ENCODE measurements at places on chromosomes 7 and 10.

DNA sequence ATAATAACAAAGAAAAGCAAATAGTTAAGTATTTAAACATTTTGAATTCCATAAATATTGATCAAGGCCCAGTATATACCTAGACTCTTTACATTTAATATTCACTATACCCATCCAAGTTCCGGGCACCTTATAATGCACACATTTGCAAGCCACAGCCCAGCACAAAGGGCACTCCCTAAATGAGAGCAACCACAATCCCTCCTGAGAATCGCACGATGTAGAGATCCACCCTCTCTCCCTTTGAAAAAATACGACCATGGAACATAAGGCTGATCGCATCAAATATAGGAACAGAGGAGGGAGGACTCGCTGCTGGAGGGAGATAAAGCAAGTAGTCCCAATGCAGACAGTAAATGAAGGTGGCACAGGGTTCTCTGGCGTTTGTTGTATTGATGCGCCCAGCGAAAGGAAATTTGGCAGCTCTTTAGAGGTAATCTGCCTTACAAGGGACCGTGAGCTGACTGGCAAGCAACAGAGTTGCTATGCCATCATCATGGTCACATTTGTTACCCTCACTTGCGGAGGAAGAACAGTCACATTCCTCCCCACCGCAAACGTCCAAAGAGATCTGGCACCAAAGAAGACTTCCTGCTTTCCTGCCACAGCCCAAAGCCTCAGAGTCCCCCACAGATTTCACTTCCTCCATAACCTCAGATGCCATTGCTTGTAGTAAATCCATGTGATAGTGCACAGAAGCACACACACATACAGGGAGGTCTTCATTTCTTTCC is 16.1 kb upstream of the TAS2R40 start:
- DNase-seq, result no peak

- no peak for DNase-seq
These were observed 2.8 kb upstream of the GPRIN2 start for GRCh38 chr10:46559231-46559671.

- no peak for DNase-seq
These were observed 11.9 kb downstream of the DUSP5 start for GRCh38 chr10:110509560-110509959.

DNA sequence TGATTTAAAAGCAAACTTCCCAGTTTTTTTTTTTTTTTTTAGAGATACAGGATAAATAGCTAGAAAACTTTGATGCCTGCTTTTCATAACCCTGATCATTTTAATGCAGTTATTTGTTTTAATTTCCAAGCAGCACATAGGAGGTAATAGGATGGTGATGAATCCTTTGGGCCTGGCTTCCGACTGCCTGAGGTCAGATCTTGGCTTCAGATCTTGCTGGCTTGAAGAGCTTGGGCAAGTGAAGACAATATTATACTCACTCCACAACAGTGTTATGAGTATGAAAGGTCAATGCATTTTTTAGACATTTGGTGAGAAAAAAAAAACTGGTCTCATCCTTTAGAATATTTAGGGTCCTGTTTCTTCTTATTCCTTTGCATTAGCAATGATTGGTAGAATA is 124.8 kb upstream of the PRKCQ start:
- no peak for DNase-seq

GRCh38 chr7:66326501-66327215 is 121.5 kb downstream of the TPST1 start:
- DNase-seq, result no peak

DNA sequence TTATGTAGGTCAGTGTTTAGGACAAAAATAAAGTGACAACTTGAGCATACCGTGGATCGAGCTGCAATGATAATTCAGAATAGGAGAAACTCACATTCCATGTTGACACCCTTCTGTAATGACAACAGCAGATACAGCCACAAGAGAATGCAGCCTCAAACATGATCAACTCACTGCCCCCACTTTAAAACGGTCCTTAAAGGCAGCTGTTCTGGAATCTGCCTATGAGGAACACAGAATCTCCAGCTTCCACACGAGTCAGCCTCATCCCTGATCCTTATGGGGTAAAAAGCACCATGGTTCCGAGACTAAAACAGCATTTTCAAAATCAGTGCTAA is 32.5 kb upstream of the DAGLB start:
- no peak for DNase-seq

- no peak for DNase-seq
These were observed 1.9 kb upstream of the ARHGAP22 start for GRCh38 chr10:48606530-48607355.

- no peak for DNase-seq
These were observed 3.7 kb downstream of the AGR2 start for GRCh38 chr7:16801111-16801542.

GRCh38 chr7:88109612-88110011 is 110.2 kb downstream of the SRI start:
- no peak for DNase-seq

DNA sequence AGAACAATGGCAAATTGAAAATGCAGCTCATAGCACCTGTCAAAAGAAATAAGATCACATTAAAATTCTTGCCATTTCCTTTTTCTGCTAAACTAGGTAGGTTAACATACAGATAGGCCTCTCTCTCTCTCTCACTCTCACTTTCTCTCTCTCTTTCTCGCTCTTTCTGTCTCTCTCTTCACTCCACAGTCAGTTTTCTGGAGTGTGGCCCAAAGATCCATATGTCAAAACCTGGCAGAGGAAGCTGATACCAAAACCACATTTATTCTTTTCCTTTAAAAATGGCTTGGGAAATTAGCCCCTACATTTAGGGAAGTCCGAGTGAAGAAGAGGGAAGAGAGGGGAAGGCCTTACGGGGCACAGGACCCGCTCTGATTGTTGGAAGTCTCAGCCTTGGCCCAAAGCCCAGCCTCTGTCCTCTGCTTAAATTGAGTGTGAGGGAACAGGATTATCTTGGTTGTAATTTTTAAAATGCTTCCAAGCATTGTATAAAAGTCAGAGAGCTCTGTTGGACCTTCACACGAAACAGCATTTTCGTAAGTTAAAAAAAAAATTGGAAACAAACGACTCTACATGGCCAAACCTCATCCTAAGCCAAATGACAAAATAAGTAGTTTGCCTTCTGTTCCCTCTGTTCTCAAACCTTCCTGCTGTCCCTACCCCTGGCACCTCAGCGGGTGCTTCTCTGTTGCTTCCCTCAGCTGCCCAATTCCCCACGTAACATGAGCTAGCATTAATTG is 83.2 kb downstream of the FRMD4A start:
- no peak for DNase-seq

- DNase-seq, result no peak
These were observed 5.6 kb upstream of the POLD2 start for GRCh38 chr7:44128721-44129582.

Measured in activated CD8-positive, alpha-beta memory T cell treated with anti-CD3 and anti-CD28 coated beads for 1 hour (primary cell).